ENCODE measurements at places on chromosomes 6 and 20. TPM values are rescaled to one million over a fixed set of nuclear protein-coding genes. Genes with fewer than 3 reads are reported as not detected.
A peak's percentile ranks its signal among the peaks of the same experiment; 100 is the strongest.

DNA sequence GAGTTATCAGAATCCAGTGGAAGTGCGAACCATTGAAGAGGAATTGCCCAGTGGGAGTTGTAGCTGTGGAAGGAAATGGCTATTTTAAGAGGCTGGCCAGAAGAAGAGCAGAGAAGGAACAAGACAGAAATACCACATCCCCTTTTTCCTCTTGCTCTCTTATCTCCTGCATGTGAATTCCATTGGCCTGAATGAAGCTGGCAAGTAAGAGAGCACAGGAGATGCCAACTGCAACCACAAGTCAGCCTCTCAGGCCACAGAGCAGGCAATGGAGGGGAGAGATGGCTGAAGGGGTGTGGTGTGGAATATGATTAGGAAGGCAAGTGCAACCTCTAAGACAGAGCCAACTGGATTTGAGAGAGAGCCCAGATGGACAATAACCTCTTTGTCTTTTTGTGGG is 362.7 kb upstream of the IMPG1 start:
- no peak for DNase-seq

DNA sequence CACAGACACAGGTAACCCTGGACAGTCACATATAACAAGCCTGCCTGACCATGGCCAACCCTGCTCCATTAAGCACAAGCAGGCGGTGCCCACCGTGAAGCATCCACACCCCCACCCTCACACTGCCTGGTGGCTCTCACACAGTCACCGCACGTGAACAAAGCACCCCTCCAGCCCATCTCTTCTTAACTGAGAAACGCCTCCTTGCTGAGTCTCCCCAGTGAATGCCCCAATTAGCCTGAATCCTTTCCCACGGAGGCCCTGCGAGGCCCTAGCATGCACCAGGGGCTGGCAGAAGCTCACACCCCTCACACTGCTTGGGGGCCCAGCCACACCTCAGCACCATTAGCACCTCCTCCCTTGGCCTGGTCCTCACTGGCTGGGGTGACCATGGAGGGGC is 72.3 kb downstream of the GRM4 start:
- no peak for DNase-seq

GRCh38 chr6:88339761-88340160 is 173.6 kb upstream of the CNR1 start:
- DNase-seq: no peak

- no peak for DNase-seq
Observed at GRCh38 chr20:16661756-16662155, 68.1 kb upstream of the SNRPB2 start.

GRCh38 chr6:162615016-162615705 is 112.4 kb downstream of the PRKN start:
- DNase-seq: no peak

DNA sequence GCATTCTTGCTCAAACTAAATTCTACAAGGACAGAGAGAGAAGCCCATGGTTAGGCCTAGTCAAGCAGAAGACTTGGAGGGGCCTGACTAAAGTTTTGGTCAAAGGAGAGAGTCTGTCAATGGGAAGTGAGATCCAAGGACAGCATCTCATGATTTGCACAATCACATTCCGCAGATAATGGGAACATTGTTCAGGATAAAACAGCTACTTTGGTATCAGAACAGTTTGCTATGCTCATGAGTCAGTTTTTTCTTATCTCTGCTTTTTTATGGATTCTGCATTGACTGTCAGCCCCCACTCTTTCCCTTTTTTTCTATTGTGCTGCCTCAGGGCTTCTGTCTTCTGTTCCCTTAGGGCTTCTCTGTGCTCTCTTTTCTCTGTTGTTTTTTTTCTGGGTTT is 28.6 kb downstream of the AKAP7 start:
- no peak for DNase-seq

DNA sequence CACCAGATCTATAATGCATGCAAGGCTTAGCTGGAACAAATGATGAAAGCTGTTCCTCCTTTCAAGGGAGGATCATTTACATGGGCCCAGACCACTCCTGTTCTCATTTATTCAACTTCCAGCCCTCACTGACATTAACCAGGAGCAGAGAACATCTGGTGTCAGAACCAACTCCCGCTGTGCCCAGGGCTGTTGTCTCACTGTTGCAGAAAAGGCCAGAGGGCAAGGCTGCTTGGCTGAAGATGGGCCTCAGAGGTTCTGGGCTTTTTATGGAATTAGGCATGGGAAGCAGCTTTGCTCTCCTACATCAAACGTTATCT is 164.2 kb downstream of the GMPR start:
- no peak for DNase-seq

GRCh38 chr20:3796477-3797225 is 541 bp downstream of the CDC25B start:
- no peak for DNase-seq

DNA sequence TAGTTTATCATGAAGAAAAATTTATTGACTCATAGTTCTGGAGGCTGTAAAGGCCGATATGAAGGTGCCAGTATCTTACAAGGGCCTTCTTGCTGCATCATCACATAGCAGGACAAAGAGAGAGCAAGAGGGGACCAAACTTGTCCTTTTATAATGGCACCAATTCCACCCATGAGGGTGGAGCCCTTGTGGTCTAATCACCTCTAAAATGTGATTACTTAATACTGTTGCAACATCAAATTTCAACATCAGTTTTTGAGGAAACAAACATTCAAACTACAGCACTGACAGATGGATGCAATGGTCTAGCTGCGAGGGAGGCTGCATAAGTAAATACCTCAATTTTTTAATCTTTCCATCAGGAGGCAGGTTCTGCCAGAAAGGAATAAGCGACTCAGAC is 76.7 kb upstream of the LAMA2 start:
- no peak for DNase-seq

DNA sequence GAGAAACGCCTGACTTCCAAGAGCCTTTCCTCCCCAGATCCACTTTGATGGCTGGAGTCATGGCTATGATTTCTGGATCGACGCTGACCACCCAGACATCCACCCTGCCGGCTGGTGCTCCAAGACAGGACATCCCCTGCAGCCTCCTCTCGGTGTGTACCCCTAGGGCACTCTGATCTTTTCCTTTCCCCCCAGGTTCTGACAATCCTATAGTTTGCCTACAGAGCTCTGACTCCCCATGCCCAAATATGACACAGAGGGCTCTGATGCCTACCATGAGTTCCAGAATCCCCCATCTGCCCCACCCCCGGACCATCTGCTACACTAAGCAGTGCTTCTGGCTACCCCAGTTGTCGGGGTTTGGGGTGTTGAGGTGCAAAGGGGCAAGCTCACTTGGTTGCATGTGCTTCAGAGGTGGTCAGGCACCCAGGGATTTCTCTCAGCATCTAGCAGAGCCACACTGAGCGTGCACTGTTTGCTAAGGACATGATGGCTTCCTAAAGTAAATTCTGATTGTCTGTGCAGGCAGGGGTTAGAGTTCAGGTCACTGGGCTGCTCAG is 24.0 kb upstream of the SGK2 start:
- DNase-seq: no peak

DNA sequence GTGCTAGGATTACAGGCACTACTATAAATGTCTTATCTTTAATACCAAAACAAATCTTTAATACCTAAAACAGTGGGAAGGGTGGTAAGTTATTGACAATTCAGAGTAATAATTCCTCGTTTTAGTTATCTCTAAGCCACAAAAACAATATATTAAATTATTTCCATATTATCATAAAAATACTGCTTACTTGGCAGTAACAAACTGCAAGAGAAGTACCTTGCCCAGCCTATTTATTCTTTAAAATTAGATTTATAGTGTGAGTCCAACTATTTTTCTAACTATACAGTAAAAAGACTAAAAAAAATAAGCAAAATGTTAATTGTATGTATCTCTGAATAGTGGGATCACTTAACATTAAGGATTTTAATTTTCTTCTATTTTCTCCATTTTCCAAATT is 123.2 kb downstream of the HACE1 start:
- DNase-seq: no peak

- no peak for DNase-seq
Observed at GRCh38 chr20:10771435-10772140, 97.8 kb upstream of the JAG1 start.

DNA sequence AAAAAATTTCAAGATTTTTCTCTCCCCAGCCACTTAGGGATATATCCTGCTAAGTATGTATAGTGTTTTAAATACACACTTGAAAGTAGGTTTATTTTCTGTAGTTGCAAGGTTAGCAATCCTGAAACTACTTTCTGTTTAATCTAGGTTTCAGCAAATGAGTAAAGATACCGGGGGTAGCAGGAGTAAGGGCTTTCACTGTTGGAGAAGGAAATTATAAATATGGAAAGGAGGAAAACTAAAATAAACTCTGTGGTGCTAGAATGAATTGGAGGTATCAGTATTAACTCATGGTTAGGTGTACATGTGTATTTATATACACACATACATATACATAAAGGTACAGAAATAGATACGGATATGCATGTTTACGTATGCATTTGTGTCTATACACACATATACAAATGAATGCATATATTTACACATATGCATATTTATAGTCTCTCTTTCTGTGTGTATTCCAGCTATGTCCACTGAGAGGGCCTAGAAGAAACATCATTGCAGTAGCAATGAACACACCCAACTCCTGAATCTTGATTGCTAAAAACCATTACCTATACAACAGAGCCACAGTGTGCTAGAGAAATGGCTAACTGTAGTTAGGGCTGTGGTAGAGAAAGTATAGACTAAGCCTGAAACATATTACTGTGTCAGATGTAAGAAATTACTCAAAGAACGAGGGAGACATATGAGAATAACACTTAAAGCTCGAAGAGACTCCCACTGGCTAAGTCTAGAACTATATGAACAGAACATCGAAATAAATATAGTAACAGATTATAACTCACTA is 95.9 kb upstream of the EMILIN3 start:
- no peak for DNase-seq

GRCh38 chr6:25278914-25279747 is at the start of gene CARMIL1:
Gene CARMIL1, plus strand, starts transcription at chr6:25279374. Its CDS starts 422 bp downstream, at chr6:25279796.
- DNase-seq: peak; percentile 69

DNA sequence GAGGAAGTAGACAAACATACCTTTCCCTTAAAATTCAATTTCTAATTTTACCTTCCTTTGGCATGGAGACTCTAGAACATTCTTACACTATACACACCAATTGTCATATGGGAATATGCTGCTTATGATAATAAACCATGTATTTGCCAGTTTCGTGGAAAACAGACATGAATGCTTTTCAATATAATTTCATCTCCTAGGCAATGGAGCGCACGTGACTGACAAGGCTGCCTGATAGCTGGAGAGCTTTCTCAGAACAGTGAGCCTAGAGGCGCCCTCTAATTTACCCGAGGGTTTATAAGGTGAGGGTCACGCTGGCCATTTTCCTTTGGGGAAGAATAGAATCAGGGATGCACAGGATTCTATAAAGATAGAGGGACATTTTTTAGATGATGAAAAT is 56.5 kb downstream of the PRR18 start:
- DNase-seq: no peak

GRCh38 chr20:4560667-4561066 is 161.0 kb upstream of the PRND start:
- DNase-seq: no peak

DNA sequence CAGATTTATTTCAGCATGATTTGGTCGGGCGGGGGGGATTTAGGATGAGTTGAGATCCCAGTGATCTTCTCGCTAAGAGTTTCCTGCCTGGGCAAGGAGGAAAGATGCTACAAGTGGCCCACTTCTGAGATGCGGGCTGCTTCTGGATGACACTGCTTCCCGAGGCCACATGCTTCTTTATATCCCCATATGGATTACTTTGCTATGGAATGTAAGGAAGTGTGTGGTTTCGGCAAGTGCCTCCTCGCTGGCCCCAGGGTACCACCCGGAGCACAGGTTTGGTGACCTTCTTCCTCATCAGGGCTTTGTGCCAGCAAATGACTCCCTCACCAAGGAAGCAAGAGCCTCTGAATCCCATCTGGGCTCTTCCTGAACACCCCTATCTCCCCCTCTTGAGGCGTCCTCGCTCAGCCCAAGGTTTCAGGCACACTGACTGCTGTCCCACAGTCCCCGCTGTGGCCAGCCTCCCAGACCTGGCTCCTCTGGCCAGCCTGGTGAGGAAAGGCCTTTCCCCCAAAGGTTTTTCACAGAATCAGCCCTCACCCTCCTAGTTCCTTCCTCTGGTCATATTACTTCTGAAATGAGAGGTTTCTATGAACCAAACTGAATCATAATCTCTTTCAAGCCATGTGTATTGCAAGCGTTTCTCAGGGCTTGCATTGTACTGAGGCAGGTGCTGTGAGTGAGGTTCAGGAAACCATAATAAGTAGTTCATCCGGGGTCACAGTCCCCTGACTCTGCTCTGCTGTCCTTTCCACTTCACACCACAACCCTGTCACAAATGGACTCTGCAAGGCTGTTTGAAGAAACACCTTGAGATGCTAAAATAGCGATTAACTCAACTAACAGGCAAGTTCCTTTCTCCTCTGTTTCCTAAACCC is 41.7 kb upstream of the IL17A start:
- no peak for DNase-seq

GRCh38 chr20:2125474-2126112 is 24.0 kb downstream of the STK35 start:
- no peak for DNase-seq

DNA sequence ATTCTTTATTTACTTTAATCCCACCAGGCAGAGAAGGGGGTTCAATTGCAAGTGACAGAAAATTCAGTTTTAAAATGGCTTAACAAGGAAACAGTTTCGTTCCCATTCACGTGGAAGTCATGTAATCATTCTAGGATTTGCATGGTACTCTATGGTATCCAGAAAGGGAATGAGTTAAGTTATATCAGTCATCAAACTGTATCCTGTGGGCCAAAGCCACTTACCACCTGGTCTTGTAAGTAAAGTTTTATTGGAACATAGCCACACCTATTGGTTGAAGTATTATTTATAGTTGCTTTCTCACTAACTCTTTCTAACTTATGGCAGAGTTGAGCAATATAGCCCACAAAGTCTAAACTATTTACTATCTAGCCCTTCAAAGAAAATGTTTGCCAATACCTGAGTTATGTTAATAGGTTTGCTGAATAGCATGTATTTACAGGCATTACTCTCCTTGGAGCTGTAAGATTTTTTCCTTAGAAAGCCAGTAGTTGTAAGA is 10.2 kb upstream of the MMS22L start:
- no peak for DNase-seq

- no peak for DNase-seq
Observed at GRCh38 chr6:31575952-31576685, 754 bp downstream of the TNF start.

GRCh38 chr6:2951728-2952127 is 19.6 kb downstream of the SERPINB6 start:
- no peak for DNase-seq

- no peak for DNase-seq
Observed at GRCh38 chr6:2725999-2726567, 24.6 kb downstream of the MYLK4 start.

- DNase-seq: peak; percentile 71
Observed at GRCh38 chr6:118776607-118777549, 117.1 kb upstream of the ASF1A start.

LY6G6C gene
- not detected for total RNA-seq

JAG1 gene
- total RNA-seq: 0.30 TPM

PLA2G7 gene
- not detected for total RNA-seq

WFDC10B gene
- total RNA-seq: not detected

FAM217A gene
- total RNA-seq: not detected

PTK7 gene
- 0.23 TPM for total RNA-seq

FOXQ1 gene
- total RNA-seq: not detected

ELOVL4 gene
- 2.0 TPM for total RNA-seq

PROKR2 gene
- not detected for total RNA-seq

CST1 gene
- total RNA-seq: not detected

Data from activated CD4-positive, alpha-beta memory T cell treated with anti-CD3 and anti-CD28 coated beads, Interleukin-2, amount 10 ng/mL, durations not matched to agents 7 days and 5 days (primary cell).